ENCODE measurements at places on chromosomes 1 and 21.
A peak's percentile ranks its signal among the peaks of the same experiment; 100 is the strongest.

DNA sequence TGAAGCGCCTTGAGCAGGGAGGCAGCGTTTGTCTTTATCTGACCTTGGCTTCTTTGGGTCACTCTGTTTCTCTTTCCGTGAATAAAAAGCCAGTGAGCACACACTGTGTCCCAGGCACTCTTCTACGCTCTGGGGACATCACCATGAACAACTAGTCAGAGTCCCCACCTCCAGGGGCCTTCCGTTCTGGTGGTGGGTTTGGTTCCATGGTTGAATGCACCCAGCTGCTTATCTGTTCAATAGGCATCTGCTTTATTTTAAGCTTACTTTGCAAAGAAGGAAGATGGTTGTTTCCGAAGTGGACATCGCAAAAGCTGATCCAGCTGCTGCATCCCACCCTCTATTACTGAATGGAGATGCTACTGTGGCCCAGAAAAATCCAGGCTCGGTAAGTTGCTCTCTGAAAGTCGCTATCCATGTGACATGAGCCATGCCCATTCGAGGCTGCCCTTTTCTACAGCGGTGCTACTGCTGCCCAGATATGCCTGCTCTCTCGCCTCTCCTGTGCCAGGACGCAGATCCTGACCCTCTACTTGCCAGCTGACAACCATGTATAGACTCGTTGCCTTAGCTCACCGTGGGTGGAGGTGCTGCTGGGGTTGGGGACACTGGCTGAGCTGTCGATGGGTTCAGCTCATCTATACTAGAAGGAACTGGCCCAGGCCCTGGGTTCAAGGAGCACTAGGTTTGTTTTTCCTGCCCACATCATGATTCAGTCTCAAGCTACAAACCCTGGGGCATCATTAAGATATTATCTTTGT is 5.9 kb downstream of the MX1 start:
- H3K27me3 ChIP-seq = no peaks in the 10 kb centered on the region
- H3K36me3 ChIP-seq = peaks cover 81% of the 10 kb centered on the region
- H3K4me3 ChIP-seq = no peak overlapping the region
- H3K4me1 ChIP-seq = peaks cover 26% of the 10 kb centered on the region

- peaks cover 50% of the 10 kb centered on the region for H3K4me1 ChIP-seq
- no peak for DNase-seq
- H3K36me3 ChIP-seq = peaks cover 9% of the 10 kb centered on the region
- no peak overlapping the region for H3K4me3 ChIP-seq
Measured at GRCh38 chr1:230147253-230148125, 80.5 kb downstream of the GALNT2 start.

GRCh38 chr1:41712695-41713094 is 206.0 kb downstream of the HIVEP3 start:
- H3K27me3 ChIP-seq = no peaks in the 10 kb centered on the region
- H3K36me3 ChIP-seq = no peaks in the 10 kb centered on the region
- no peak for DNase-seq
- no peak overlapping the region for H3K27ac ChIP-seq

DNA sequence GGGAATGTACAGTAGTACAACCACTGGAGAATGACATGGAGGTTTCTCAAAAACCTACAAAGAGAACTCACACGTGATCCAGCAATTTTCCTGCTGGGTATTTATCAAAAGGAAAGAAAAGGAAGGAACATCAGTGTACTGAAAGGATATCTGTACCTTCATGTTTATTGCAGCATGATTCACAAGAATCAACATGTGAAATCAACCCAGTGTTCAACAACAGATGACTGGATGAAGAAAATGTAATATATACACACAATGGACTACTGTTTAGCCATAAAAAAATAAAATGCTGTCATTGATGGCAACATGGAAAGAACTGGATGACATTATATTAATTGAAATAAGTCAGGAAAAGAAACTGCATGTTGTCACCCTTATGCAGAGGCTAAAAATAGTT is 19.0 kb upstream of the CYP4A11 start:
- peaks cover 5% of the 10 kb centered on the region for H3K27me3 ChIP-seq
- H3K27ac ChIP-seq = no peak overlapping the region
- no peak for DNase-seq
- H3K36me3 ChIP-seq = no peaks in the 10 kb centered on the region

DNA sequence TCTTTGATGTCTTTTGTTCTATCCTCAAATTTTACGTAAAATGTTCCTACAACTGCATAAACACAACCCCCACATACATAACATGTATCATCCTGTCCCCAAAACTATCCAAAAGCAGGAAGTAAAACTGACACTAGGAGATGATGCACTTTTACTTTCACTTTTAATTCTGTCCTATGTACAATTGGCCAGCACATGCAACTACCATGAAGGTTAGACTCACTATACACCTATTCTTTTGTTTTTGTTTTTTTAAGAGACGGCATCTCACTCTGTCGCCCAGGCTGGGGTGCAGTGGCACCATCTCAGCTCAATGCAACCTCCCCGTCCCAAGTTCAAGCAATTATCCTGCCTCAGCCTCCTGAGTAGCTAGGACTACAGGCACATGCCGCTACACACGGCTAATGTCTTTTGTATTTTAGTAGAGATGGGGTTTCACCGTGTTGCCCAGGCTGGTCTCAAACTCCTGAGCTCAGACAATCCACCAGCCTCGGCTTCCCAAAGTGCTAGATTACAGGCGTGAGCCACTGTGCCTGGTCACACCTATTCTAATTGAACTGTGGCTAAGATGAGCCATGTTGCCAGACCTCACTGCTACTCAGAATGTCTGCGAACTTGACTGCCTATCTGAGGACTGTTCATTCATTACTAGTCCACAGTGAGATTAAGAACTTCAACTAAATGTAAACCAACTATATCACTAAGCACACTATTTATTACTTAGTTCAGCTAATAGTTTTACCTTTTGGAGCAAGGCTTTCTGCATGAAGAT is 48.0 kb downstream of the TOR3A start:
- peak overlapping the region; percentile 61 for H3K4me3 ChIP-seq
- peak overlapping the region; percentile 92 for H3K27ac ChIP-seq
- H3K36me3 ChIP-seq = peaks cover 12% of the 10 kb centered on the region
- peaks cover 39% of the 10 kb centered on the region for H3K4me1 ChIP-seq

- H3K27me3 ChIP-seq = peaks cover 32% of the 10 kb centered on the region
- H3K4me1 ChIP-seq = peaks cover 5% of the 10 kb centered on the region
- no peaks in the 10 kb centered on the region for H3K36me3 ChIP-seq
- DNase-seq = no peak
Measured at GRCh38 chr1:11484321-11484655, 5.3 kb downstream of the DISP3 start.
